Stimulated activated CD4-positive, alpha-beta T cell treated with anti-CD3 and anti-CD28 coated beads, TNF-alpha, amount 100 ng/mL, for 1 hour (primary cell): ENCODE measurements at places on chromosomes 2 and 18.

DNA sequence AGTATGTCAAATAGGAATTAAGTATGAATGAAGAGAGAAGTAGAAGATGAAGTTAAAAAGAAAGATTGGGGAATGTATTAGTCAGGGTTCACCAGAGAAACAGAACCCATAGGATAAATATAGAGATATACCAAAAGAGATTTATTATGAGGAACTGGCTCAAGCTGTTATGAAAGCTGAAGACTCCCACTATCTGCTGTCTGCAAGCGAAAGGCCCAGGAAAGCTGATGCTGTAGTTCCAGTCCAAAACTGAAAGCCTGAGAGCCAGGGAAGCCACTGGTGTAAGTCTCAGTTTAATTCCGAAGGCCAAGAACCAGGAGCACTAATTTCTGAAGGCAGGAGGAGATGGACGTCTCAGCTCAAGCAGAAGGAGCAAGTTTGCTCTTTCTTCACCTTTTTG, 200.9 kb upstream of the FN1 start:
- DNase-seq: no peak

DNA sequence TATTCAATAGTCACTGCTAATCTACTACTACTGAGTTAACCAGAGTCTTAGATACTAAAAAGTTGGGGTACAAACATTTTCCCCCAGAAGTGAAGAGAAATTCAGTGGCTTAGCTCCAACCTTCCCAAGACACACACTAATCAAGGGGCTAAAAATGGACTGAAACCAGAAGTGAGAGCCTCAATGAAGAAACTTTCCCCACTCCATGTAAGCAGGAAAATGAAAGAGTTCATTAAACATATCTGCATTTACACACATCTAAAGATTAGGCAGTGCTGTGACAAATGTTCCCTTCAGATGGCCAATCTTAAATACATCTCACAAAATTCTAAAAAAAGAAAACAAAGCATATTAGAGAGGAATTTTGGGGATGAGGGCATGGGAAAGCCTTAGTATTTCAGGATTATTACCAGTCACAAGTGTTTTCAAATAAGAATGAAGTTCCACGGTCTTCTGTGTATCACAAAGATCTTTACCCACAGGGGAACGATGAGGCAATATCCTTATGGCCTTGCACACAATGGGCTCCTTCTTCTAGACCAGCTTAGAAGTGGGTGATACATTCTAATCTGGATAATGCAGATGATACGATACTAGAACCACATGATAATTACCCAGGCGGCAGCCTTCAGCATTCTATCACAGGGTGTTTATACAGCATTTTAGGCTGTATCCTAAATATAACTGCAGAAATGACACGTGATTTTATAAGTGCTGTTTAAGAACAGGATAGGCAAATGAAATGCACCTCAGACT, 17.1 kb downstream of the ANKRD44 start:
- DNase-seq: no peak

DNA sequence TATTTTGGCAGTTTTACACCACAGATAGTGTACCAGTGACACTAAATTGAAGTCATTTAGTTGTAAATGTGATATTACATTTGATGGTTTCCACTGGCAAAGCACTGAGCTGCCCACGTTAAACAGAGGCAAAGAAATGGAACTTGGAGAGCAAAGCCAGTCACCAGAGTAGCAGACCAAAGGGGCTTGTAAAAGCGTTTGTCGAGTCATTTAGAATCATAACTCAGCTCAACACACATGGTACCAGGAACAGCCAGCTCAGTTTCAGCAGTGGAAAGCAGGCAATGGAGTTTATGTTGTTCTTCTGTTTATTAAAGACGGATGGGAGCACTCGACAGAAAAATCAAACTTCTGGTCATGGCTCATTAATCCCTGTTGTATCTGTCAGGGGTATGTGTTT, 91.2 kb downstream of the POU3F3 start:
- no peak for DNase-seq

DNA sequence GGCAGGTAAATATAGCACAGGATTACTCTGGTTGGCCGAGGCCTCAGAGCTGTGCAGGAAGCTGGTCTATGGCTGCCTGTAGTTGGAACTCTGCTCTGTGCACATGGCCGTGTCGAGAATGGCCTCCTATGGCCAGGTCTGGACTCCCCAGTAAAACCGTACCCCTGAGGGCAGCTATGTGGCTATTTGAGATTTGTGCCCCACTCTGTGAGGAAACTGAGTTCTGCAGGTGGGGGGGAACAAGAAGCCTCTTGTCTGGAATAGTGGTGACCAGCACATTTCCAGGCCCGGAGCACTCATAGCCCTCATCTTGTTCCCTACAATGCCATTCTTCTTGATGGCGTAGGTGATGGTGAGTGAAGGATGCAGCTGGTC, 15.0 kb upstream of the TEX51 start:
- DNase-seq: no peak

- DNase-seq: no peak
Measured at GRCh38 chr2:22134421-22134820, 1010.7 kb downstream of the TDRD15 start.

GRCh38 chr18:23300231-23300805, 152.8 kb upstream of the RIOK3 start:
- DNase-seq: no peak

GRCh38 chr2:109174214-109174613, 45.2 kb downstream of the SH3RF3 start:
- no peak for DNase-seq

DNA sequence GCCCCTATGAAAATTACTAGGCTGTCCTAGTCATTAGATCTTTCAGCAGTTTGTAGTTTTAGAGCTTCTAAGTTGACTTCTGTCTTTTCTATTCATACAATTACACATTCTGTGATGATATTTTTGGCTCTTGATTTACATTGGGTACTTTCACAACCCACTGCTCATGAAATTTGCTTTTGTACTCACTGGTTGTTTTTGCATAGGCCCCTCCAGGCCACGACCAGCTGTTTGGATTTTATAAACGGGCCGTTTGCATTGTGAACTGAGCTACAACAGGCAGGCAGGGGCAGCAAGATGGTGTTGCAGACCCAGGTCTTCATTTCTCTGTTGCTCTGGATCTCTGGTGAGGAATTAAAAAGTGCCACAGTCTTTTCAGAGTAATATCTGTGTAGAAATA, 193.8 kb downstream of the RPIA start:
- no peak for DNase-seq

DNA sequence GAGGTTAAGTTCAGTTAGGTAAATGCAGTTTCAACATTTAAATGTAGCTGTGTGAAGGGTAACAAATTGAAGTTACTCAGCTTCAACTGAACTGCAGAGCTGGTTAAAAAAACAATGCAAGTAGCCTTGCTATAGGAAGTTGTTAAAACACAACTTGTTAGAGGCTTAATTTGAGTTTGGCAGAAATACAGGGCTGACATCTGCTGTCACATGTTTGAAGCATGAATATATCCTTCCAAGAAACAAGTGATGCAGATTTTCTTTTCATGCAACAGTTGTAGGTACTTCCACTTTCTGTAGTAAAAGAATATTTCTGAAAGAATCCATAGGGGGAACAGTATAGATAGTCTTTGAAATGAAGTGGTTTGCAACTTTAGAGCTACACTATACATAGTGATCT, 208.7 kb upstream of the RASGRP3 start:
- DNase-seq: no peak

- no peak for DNase-seq
Measured at GRCh38 chr2:75415111-75415626, 145.6 kb downstream of the EVA1A start.

DNA sequence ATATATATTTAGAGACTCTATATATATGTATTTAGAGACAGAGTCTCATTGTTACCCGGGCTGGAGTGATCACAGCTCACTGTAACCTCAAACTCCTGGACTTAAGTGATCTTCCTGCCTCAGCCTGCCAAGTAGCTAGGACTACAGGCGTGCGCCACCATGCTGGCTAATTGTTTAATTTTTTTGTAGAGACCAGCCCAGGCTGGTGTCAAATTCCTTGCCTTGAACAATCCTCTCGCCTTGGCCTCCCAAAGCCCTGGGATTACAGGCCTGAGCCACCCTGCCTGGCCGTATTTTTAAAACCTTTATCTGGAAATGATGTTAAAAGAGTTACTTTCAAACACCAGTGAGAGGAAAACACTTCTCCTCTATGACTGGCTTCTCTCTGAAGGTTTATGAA, 30.9 kb upstream of the PGAP1 start:
- no peak for DNase-seq

DNA sequence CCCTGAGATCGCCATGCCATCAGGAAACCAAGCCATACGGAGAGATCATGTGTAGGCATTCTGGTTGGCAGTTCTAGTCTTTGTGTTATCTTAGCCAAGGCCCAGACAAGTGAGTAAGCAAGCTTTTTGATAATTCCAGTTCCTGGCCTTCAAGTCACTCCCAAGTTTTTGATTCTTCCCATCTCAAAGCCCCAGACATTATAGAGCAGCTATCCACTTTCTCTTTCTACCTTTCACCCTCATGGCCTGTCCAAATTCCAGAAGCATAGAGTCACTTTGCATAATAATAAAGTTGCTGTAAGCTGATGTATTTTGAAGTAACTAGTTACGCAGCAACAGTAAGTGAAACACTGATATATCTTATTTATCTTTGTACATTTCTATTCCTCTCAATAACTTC, 26.8 kb upstream of the IL1RL1 start:
- no peak for DNase-seq

GRCh38 chr2:226600184-226600583, 199.4 kb downstream of the IRS1 start:
- no peak for DNase-seq

DNA sequence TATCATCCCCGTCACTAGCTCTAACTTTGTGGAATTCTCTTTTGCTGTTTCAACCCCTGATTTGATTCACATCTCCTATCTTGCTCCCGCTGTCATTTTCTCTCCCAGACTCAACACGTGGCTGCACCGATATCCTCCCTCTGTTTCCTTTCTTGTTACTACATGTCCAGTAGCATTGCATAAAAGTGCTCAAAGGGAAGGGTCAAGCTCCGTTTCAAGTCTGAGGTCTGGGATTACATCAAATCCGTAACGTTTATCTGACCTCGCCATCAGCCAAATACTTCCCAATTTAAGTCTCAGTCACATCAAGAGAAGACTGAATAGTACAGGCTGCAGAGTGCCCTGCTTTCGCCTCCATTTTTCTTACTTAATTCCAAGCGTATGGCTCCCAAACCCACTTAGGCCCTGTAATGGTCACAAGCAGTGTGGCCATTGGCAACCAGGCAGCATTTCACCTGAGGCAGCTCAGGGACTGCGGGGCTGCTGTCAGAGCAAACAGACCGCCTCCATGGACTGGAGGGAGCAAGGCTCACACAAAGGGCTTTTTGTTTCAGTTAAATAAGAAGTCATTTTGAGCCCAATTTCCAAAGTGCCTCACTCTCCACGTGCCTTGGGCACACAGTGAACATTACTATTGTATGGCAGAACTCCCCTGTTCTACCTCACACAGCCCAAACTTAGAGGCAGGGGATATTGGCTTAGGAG, 217.8 kb downstream of the BCL11A start:
- no peak for DNase-seq

DNA sequence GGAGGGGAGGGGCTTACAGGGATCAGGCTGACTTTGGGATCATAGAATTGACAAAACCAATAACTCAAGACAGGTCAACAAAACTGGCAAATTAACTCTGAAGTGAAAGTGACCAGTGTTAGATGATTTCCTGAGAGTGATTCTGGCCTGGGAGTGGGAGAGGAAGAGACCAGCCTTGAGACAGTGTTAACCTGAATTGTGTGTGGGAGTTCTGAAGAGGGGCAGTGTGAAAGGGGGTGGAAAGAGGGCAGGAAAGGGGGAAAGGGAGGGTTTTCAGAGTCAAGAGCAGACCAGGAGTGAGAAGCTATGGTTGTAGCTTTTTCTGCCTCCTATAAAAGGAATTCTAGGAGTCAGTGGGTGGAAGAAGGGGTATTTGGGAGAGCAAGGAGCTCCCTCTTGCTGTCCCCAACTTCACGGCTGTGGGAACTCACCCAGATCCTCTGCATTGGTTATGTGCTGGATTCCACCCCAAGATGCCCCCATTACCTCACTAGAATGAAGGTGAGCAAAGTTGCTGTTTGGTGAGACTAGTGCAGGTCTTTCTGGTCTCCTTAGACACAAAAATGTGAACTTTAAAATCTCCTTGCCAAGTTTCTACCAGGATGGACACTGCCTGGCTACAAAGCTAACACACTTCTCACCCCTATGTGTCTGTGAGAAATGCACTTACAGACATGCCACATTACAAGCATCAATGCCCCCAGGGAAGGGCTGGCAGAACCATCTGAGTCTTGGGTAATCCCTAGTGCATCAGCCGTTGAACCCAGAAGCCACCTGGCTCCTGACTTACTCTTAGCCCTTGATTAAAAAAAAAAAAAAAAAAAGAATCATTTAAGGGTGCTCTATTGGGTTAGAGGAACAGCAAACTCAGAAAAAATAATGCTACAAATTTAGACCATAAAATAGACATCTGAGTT, 61.6 kb downstream of the BMP10 start:
- no peak for DNase-seq

GRCh38 chr2:64865073-64865830, 123.9 kb upstream of the SLC1A4 start:
- DNase-seq: peak; percentile 52

GRCh38 chr2:46193855-46194254, 103.4 kb upstream of the EPAS1 start:
- DNase-seq: no peak

- no peak for DNase-seq
Measured at GRCh38 chr2:19864381-19864780, 37.4 kb downstream of the TTC32 start.

DNA sequence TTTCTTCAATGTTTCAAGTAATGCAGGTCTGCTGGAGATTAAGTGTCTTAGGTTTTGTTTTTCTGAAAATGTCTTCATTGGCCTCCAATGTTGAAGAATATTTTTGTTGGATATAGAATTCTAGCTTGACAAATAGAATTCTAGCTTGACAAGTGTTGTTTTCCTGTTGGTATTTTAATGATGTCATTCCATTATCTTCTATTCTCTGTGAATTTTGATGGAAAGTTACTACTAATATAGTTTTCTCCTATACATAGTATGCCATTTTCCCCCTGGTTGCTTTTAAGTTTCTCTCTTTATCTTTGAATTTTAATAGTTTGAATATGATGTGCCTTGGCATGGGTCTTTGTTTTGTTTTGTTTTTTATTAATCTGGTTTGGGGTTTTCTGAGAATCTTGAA, 119.9 kb downstream of the RAPGEF4 start:
- no peak for DNase-seq

- DNase-seq: no peak
Measured at GRCh38 chr2:111678161-111678560, 205.8 kb downstream of the ANAPC1 start.

DNA sequence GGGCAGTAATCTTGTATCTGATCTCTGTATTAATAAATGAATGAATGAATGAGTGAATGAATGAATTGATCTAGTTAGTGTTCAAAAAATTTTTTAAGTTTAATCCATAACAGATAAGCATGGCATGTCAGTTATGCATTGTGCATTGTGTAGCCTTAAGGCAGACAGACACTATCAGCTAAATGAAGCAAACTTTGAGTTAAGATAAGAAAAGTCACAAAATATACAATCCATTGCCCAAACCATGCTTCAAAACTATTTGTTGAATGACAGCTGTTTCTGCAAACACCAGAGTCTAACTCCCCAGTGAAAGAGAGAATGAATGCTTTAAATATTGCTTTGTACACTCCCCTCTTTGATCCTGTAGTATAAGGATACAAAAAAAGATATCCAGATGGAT, 314.3 kb upstream of the ETAA1 start:
- DNase-seq: no peak

GRCh38 chr2:226295681-226296080, 503.9 kb downstream of the IRS1 start:
- DNase-seq: no peak
